ENCODE measurements at places on chromosomes 4 and X.

GRCh38 chr4:9976781-9977180 is 44.5 kb downstream of the SLC2A9 start:
- no peak for DNase-seq

- DNase-seq = no peak
Measured at GRCh38 chr4:98687876-98688275, 29.5 kb upstream of the TSPAN5 start.

DNA sequence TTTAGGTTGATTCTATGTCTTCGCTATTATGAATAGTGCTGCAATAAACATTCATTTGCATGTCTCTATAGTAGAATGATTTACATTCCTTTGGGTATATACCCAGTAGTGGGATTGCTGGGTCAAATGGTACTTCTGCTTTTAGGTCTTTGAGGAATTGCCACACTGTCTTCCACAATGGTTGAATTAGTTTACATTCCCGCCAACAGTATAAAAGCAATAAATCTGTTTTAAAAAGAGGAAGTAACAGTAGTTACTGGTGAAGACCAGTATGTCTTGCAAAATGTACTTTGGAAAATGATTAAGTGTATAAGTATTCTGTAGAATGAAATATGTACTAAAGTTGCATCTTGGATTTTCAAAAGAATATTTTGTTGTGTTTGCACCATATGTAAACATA is 77.3 kb downstream of the SHROOM4 start:
- DNase-seq = no peak

DNA sequence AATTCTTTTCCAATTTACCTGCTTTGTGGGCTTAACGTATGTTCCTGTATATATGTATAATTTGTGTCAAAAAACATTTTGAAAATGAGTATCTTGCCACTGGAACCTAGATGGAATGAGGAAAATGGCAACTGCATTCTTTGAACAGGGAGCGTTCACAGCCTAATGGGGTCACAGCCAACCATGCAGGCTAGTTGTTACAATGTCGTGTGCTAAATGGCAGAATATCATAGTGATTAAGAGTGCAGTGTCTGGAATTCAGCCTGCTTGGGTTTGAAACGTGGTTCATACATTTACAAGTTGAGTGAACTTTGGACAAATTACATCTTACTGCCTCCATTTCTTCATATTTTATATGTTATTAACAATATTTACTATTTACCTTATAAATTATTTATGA is 70.8 kb downstream of the PCDH7 start:
- no peak for DNase-seq

- no peak for DNase-seq
Measured at GRCh38 chr4:51835855-51836254, 7.1 kb upstream of the DCUN1D4 start.

- DNase-seq = no peak
Measured at GRCh38 chrX:121746105-121746504, 698.7 kb downstream of the GLUD2 start.

DNA sequence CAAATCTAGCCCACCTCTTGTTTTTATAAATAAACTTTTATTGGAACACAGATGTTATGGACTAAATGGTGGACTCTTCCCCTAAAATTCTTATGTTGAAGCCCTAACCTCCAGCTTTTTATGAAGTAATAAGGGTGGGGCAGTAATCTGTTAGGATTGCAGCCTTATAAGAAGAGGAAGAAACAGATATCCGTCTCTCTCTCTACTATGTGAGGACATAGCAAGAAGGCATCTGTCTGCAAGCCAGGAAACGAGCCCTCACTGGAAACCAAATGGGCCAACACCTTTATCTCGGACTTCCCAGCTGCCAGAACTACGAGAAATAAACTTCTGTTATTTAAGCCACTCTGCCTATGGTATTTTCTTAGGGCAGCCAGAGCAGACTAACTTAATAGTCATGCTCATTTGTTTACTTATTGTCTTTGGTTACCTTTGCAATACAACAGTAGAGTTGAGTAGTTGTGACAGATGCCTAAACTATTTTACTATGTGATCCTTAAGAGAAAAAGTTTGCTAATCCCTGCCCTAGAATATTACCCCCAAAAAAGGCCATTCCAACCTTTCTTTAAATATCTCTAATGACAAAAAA is 67.4 kb downstream of the MANBA start:
- DNase-seq = no peak

- DNase-seq = no peak
Measured at GRCh38 chrX:108267557-108267956, 170.7 kb downstream of the COL4A6 start.

GRCh38 chr4:108512615-108513505 is 107.5 kb upstream of the RPL34 start:
- no peak for DNase-seq

GRCh38 chr4:159520074-159520473 is 417.2 kb downstream of the RAPGEF2 start:
- DNase-seq = no peak

- no peak for DNase-seq
Measured at GRCh38 chrX:12447448-12448064, 309.3 kb downstream of the FRMPD4 start.

DNA sequence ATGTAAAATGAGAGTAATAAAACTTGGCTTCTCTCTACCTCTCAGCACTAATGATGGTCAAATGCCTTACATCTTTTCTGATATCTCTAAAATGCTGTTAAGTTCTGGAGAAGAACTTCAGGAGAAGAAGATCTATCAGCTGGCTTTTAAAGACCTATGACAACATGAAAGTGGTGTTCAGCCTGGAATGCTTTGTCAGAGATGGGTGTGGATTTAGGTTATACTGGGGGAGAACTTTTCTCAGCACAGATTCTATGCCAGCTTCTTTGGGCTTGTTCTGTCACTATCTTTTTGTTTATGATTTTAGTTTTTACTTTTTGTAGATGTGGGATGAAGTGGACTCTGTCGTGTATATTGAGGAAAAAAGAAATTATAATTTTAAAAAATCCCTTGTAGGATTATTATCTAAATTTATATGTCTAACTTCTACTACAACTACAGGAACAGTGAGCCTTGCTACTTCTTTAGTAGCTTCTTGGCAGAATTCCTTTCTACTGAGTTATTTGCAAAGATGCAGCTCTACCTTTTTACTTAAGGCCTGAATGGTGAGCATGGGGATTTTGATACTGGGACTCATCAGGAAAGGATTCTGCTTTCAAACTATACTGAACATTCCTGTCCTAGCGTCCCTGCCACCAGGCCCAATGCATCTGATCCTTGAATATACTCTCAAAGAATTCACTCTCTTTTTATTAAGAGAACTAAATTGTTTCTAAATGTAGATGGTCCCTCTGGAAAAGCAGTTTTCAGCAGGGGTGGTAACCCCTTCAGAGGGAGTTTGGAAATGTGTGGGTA is 19.6 kb downstream of the CYP2U1 start:
- no peak for DNase-seq

DNA sequence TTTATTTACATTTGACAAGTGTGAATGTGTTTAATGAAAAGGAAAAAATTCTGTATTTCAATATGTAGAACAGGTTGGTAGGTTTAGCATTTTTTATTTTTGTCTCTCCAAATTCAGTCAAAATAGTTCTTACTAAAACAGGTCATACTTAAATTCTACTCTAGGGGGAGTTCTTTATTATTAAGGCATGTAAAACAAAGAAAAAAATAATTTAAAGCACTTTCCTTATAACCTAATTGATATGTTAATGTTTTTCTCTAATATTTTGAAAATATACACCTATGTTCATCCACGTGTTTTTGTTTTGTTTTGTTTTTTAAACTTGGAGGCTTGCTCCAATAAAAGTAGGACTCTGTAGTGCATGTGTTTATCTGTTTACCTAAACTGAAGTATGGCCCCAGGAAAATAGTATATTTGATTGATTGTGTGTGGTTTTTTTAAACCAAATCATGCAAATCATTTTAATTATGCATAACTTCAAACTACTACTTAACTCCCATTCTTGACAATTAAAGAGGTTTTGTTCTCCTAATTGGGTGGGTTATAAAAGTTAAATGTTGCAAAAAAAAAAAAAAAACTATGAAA is 562.7 kb downstream of the RPA4 start:
- no peak for DNase-seq

- DNase-seq = no peak
Measured at GRCh38 chr4:12723849-12724447, 760.2 kb downstream of the RAB28 start.

DNA sequence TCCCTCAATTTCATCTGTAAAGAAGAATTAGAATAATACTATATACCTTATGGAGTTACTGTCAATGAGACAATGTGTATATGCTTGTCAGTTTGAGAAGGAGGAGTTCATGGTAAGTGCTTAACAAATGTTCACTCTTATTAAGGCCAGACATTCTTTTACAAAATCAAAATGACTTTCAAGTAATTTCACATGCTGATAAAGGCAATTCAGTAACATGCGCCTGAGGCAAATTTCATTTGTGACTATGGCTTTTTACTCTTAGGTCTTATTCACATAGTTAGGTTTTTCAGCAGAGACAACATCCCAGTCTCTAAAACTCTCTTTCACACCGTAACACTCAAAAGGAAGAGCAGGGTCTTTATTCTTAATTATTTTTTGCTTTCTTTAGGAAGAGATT is 174.4 kb downstream of the CAMK2D start:
- no peak for DNase-seq

DNA sequence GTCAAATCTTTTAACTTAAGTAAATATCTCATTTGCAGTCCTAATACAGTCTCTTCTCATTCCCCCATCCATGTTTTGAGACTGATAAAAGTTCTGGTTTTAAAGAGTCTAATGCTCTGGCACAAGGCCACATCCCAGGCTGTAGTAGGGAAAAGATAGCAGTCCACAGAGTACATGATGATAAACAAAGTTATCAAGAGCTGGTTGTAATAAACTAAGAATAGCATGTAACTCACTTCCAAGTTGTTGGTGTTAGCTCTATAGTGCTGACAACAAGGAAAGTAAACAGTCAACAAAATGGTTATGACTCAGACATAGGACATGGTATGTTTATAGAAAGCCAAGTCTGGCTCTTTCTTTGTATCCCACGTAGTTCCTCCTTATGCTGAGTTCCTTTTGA is 21.8 kb upstream of the AREG start:
- no peak for DNase-seq

GRCh38 chrX:23482561-23482960 is 147.9 kb downstream of the PTCHD1 start:
- no peak for DNase-seq

GRCh38 chrX:39946822-39947221 is 150.9 kb downstream of the BCOR start:
- DNase-seq = no peak

DNA sequence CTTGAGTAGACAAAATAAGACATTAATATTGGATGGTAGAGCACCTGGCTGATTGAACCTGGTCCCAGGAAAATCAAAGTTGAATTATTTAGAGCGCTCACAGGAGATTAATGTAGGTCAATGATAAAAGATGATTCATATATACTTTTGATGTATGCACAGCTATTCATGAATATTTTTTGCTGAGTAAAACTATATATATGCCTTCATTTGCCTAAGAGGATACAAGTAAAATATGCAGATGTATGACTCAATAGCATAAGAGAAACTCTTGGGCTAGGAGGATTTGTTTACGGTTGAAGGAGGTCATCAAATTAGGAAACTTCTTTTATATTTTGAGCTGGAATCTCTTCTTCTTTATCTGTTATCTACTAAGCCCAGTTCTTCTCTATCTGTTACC is 202.7 kb upstream of the HS3ST1 start:
- DNase-seq = no peak

GRCh38 chr4:11072999-11073398 is 355.7 kb downstream of the HS3ST1 start:
- no peak for DNase-seq

DNA sequence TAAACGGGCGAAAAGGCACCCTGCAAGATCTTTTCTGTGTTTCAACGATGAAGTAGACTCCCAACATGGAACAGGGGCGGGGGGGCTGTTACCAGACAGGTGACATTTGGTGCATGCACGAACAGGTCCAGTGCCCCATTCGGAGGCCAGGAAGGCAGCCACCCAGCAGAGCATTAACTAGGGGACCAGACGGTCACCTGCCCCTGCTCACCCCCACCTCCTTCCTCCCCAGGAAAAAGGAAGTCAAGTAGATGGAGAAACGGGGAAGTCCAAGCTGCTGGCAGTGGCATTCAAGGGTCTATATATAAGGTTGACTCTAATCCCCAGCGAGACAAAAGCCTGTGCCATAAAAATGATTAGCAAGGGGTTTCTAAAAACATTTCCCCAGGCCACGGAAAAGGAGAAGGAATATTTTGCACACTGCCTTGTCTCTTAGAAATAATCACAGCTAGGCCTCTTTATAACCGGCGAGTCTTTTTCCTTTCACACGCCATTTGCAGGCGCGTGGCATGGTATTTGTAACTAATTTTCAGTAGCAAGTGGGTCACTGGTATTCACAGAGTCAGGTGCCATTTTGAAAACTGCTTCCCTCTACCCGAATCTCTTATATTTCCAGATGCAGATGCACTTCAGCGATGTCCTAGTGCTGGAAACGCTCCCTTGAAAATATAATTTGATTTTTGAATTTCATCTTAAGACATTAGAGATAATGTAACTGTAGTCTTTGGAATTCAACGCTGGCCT is 1.2 kb upstream of the TMSB4X start:
- DNase-seq = no peak

DNA sequence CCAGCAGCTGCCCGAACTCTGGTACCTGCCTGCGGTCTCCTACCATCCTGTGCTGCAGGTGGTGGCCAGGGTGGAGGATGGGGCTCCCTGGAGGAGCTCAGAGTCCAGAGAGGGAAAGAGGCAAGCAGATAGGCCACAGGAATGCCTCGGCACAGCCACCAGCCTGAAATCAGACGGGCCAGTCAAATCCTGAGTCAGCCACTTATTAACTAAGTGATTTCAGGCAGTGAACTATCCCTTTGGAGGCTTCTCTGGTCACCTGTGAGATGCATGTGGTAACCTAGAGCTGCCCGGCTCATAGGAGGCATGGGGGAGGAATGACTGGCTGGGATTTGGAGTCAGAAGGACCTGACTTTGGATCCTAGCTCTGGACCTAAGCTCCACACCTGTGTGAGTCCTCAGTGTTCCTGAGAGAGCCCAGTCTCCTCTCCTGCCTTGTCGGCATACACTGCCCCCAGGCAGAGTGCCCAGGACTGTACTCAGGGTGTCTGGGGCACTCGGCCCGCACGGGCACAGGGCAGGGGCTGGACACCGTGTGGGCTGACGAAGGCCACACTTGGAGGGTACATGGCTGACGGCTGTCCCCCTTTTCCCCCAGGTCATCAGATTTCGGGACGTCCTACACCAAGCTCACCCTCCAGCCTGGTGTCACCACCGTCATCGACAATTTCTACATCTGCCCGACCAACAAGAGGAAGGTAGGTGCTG is 96.4 kb upstream of the PSAPL1 start:
- no peak for DNase-seq

DNA sequence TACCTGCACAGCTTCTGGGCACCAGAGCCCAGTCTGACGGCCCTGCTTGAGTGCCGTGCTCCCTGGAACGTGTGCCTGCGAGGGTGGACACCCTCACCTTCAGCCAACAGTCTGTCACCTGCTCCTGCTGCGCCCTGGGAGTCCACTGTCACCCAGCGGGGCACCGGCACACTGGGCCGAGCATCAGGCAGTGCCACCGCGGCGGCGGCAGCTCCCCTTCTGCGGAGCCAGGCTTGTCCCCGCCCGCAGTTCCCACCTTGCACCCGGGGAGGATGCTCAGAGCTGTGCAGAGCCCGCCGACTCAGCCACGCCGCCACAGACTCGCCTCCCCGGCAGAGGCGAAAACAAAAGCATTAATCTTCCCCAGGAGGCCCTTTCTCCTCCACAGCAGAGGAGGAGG is 86.8 kb downstream of the ABLIM2 start:
- no peak for DNase-seq

GRCh38 chr4:73917081-73917501 is 47.9 kb downstream of the CXCL1 start:
- no peak for DNase-seq
